GM23248 (cell line): ENCODE measurements at places on chromosomes 12 and 14.

- H3K4me1 ChIP-seq, result peaks cover 3% of the 10 kb centered on the region; the same call in 1 of the 2 replicates
- DNase-seq, result peak; percentile 42
- no peak overlapping the region for H3K27ac ChIP-seq
- H3K27me3 ChIP-seq, result no peaks in the 10 kb centered on the region
- H3K4me3 ChIP-seq, result no peak overlapping the region
Measured at GRCh38 chr12:90959032-90959431, 4.1 kb upstream of the CCER1 start.

DNA sequence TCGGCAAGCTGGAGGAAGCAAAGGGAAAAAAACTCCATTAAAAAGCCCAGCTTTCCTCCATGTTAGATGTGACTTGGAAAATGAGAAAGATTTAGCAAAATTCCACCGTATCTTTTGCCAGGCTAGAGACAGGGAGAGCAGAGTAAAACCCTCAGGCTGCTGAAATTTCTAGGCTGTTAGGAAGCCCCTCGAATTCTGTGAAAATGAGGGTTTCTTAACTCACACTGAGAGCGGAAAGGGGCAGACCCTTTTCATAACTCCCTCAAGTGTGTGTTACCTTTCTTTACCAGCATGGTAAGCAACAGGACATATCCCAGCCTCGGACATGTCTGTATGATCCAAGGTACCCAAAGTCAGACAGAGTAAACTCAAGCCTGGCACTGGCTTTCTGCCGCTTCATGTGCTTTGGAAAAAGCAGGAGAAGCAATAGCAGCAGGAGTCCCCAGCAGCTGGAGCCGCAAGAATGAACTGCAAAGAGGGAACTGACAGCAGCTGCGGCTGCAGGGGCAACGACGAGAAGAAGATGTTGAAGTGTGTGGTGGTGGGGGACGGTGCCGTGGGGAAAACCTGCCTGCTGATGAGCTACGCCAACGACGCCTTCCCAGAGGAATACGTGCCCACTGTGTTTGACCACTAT is at the start of gene RHOJ:
TSS of gene RHOJ (plus strand) at position 37 of the 637 bp plus-strand sequence. CDS start at position 464, 427 bp downstream.
- peak; percentile 51 for DNase-seq
- H3K27me3 ChIP-seq, result no peaks in the 10 kb centered on the region
- peak within 1 kb of the TSS; percentile 75 for H3K4me3 ChIP-seq
- H3K36me3 ChIP-seq, result no peaks in the 10 kb centered on the region
- peaks cover 24% of the 10 kb centered on the region for H3K4me1 ChIP-seq

DNA sequence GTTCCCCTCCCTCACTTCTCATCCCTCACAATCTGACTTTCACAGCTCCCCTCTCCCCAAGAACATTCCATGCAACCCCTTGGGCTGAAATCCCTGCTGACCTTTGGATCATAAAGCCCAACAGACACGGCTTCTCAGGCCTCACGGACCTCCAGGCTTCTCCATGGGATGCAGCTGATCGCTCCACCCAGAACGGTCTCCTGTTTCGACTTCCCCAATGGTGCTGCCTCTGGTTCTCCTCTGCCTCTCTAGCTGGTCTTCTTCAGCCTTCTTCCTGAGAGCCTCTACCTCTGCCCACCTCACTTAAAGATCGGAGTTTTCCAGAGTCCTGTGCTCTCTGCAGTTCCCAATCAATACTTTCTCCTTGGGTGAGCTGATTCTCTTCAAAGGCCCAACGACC is 17.8 kb upstream of the PRMT8 start:
- H3K36me3 ChIP-seq, result no peaks in the 10 kb centered on the region
- no peak overlapping the region for H3K27ac ChIP-seq
- DNase-seq, result no peak
- peaks cover 6% of the 10 kb centered on the region for H3K27me3 ChIP-seq

GRCh38 chr12:101298426-101298825 is 18.5 kb downstream of the UTP20 start:
- peaks cover 18% of the 10 kb centered on the region for H3K36me3 ChIP-seq
- DNase-seq, result peak; percentile 83
- H3K27ac ChIP-seq, result peak overlapping the region; percentile 54
- no peaks in the 10 kb centered on the region for H3K27me3 ChIP-seq
- no peak overlapping the region for H3K4me3 ChIP-seq

DNA sequence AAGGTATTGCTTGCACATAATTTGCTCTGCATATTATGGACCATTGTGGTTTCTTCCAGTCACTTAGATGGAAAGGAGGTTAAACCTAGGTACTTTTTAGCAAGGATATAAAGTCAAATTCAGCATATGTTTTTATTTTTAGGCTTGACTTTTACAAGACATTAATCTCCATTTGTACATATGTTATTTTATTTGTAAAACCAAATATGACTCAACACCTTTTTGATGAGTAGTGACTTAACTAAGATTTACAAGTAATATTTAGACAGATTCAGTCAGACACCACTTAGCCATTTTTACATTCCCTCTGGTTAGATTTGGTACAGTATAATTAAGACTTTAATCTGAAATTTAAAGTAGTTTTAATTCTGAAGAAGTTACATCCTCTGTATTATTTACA is 55.0 kb downstream of the BHLHE41 start:
- DNase-seq, result no peak
- H3K27ac ChIP-seq, result no peak overlapping the region

GRCh38 chr14:91899213-91899612 is 31.9 kb upstream of the TC2N start:
- H3K36me3 ChIP-seq, result no peaks in the 10 kb centered on the region
- no peaks in the 10 kb centered on the region for H3K27me3 ChIP-seq
- no peak for DNase-seq
- H3K4me1 ChIP-seq, result peaks cover 58% of the 10 kb centered on the region
- peak overlapping the region; percentile 64 for H3K27ac ChIP-seq

GRCh38 chr12:54217774-54218241 is 29.0 kb upstream of the SMUG1 start:
- H3K4me3 ChIP-seq, result peak overlapping the region; percentile 69
- H3K4me1 ChIP-seq, result peaks cover 18% of the 10 kb centered on the region
- DNase-seq, result peak; percentile 50
- H3K36me3 ChIP-seq, result no peaks in the 10 kb centered on the region

- DNase-seq, result no peak
- no peak overlapping the region for H3K27ac ChIP-seq
- H3K4me1 ChIP-seq, result no peaks in the 10 kb centered on the region
- H3K36me3 ChIP-seq, result no peaks in the 10 kb centered on the region
Measured at GRCh38 chr12:105865886-105866285, 272.9 kb downstream of the NUAK1 start.

- H3K4me1 ChIP-seq, result no peaks in the 10 kb centered on the region
- peak; percentile 7 for DNase-seq
- H3K27me3 ChIP-seq, result no peaks in the 10 kb centered on the region
- H3K4me3 ChIP-seq, result no peak overlapping the region
- no peaks in the 10 kb centered on the region for H3K36me3 ChIP-seq
Measured at GRCh38 chr12:108482717-108483212, 32.3 kb upstream of the FICD start.

- peaks cover 17% of the 10 kb centered on the region; the same call in 1 of the 2 replicates for H3K36me3 ChIP-seq
- H3K27me3 ChIP-seq, result no peaks in the 10 kb centered on the region
- H3K4me3 ChIP-seq, result no peak overlapping the region
- H3K27ac ChIP-seq, result no peak overlapping the region
- no peak for DNase-seq
- H3K4me1 ChIP-seq, result peaks cover 9% of the 10 kb centered on the region; the same call in 1 of the 2 replicates
Measured at GRCh38 chr12:78101946-78102635, 271.4 kb downstream of the NAV3 start.

- peak; percentile 54 for DNase-seq
- no peak overlapping the region for H3K4me3 ChIP-seq
- H3K36me3 ChIP-seq, result no peaks in the 10 kb centered on the region
- H3K4me1 ChIP-seq, result peaks cover 13% of the 10 kb centered on the region
- no peak overlapping the region for H3K27ac ChIP-seq
Measured at GRCh38 chr14:94407906-94408305, 19.5 kb upstream of the SERPINA1 start.

GRCh38 chr12:49018261-49019119 is at the start of gene PRKAG1:
Gene PRKAG1, minus strand, starts transcription at chr12:49018776. Its CDS starts 36 bp downstream, at chr12:49018740.
- H3K27ac ChIP-seq, result peak within 1 kb of the TSS; percentile 99
- H3K4me3 ChIP-seq, result peak within 1 kb of the TSS; percentile 88
- H3K36me3 ChIP-seq, result peaks cover 2% of the 10 kb centered on the region; the same call in 1 of the 2 replicates

- peaks cover 69% of the 10 kb centered on the region for H3K27me3 ChIP-seq
- no peaks in the 10 kb centered on the region for H3K36me3 ChIP-seq
- DNase-seq, result peak; percentile 66
- no peak overlapping the region for H3K4me3 ChIP-seq
Measured at GRCh38 chr12:48980953-48981756, 3.0 kb downstream of the WNT1 start.

GRCh38 chr12:56362130-56363059 is at the start of gene APOF:
Gene APOF, minus strand, starts transcription at chr12:56362857. Its CDS starts 112 bp downstream, at chr12:56362745.
- H3K36me3 ChIP-seq, result no peaks in the 10 kb centered on the region
- DNase-seq, result no peak
- peaks cover 18% of the 10 kb centered on the region for H3K4me1 ChIP-seq
- H3K4me3 ChIP-seq, result no peak within 1 kb of the TSS
- no peak within 1 kb of the TSS for H3K27ac ChIP-seq

DNA sequence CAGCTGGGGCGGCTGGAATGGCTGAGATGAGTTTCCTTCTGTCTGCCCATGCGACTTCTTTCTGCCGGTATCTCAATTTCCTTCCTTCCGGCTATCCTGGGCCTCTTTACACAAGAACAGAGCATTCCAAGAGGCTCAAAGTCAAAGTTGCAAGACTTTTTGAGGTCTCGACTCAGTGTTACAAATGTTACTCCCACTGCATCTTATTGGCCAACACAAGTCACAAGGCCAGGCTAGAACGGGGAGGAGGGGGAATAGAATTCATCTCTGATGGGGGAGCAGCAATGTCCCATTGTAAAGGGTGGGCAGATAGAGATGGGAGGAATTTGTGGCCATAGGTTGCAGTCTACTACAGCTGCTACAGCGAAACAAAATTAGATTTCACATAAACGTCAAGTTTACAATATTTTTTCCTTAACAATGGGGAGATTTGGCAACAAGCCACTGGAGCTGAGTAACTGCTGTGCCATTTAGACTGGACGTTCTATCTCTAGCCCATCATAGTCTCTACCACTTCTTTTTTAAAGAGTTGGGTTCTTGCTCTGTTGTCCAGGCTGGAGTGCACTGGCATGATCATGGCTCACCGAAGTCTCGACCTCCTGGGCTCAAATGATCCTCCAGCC is 9.5 kb upstream of the NYNRIN start:
- no peak overlapping the region for H3K4me3 ChIP-seq
- no peak overlapping the region for H3K27ac ChIP-seq
- DNase-seq, result peak; percentile 64
- no peaks in the 10 kb centered on the region for H3K27me3 ChIP-seq

- no peaks in the 10 kb centered on the region for H3K4me1 ChIP-seq
- H3K27ac ChIP-seq, result no peak overlapping the region
- no peaks in the 10 kb centered on the region for H3K36me3 ChIP-seq
- DNase-seq, result no peak
Measured at GRCh38 chr14:80901260-80901659, 40.3 kb downstream of the CEP128 start.

GRCh38 chr14:104007121-104007520 is 64.8 kb upstream of the RD3L start:
- no peaks in the 10 kb centered on the region for H3K36me3 ChIP-seq
- H3K27me3 ChIP-seq, result no peaks in the 10 kb centered on the region
- DNase-seq, result no peak

DNA sequence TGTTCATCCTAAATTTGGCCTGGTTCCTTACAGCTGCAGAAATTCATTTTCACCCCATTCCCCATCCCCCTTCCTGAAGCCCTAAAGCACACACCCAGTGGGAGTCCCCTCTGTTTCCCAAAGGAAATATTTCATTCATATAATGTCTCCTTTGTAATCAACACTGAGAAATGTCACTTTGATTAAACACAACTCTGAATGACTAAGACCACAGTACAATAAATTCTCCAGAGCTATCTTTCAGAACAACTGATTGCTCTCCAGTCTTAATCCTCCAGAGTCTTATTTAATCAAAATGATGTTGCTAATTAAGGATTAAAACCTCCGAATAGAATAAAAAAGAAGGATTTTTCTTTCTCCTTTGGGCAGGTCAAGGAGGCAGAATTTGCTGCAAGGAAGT is 6.4 kb downstream of the SLC15A5 start:
- DNase-seq, result no peak
- H3K27ac ChIP-seq, result no peak overlapping the region
- no peaks in the 10 kb centered on the region for H3K27me3 ChIP-seq
- no peaks in the 10 kb centered on the region for H3K4me1 ChIP-seq

GRCh38 chr14:71321574-71322315 is 414.5 kb downstream of the PCNX1 start:
- H3K4me1 ChIP-seq, result peaks cover 22% of the 10 kb centered on the region
- no peaks in the 10 kb centered on the region for H3K36me3 ChIP-seq
- H3K27me3 ChIP-seq, result no peaks in the 10 kb centered on the region
- peak; percentile 84 for DNase-seq
- peak overlapping the region; percentile 83 for H3K27ac ChIP-seq

GRCh38 chr12:106682594-106683234 is 91.8 kb upstream of the RIC8B start:
- no peak overlapping the region for H3K27ac ChIP-seq
- DNase-seq, result peak; percentile 33
- no peaks in the 10 kb centered on the region for H3K36me3 ChIP-seq

DNA sequence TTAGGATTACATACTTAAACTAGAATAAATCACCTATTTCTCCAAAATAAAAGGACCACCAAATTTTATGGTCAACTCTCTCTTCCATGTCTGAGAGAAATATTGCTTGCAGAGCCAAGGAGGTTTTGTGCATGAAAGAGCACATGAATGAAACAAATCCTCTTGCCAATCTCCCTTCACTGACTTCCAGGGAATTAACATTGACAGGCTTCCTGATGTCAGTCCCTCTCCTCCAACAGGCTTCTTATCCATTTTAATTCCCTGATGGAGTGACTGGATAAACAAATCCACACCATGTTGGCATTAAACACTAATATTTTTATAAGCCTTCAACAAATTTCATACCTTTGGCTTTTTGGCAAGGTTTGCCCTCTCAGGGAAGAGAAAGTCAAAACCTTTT is 45.3 kb upstream of the CNTN1 start:
- H3K4me3 ChIP-seq, result no peak overlapping the region
- H3K27ac ChIP-seq, result no peak overlapping the region
- no peak for DNase-seq

- H3K27me3 ChIP-seq, result no peaks in the 10 kb centered on the region
- no peak for DNase-seq
- H3K27ac ChIP-seq, result no peak overlapping the region
- no peaks in the 10 kb centered on the region for H3K36me3 ChIP-seq
Measured at GRCh38 chr12:31627456-31628054, 31.9 kb upstream of the ETFBKMT start.

GRCh38 chr14:23414906-23415820 is 7.1 kb upstream of the MYH6 start:
- H3K4me3 ChIP-seq, result no peak overlapping the region
- H3K27ac ChIP-seq, result no peak overlapping the region
- H3K36me3 ChIP-seq, result no peaks in the 10 kb centered on the region
- H3K4me1 ChIP-seq, result no peaks in the 10 kb centered on the region

GRCh38 chr14:90985601-90986242 is 74.7 kb downstream of the RPS6KA5 start:
- H3K36me3 ChIP-seq, result no peaks in the 10 kb centered on the region
- no peak overlapping the region for H3K4me3 ChIP-seq
- H3K27me3 ChIP-seq, result no peaks in the 10 kb centered on the region
- no peak overlapping the region for H3K27ac ChIP-seq
- no peak for DNase-seq
- no peaks in the 10 kb centered on the region for H3K4me1 ChIP-seq
